ENCODE measurements at places on chromosomes 7 and 10.

DNA sequence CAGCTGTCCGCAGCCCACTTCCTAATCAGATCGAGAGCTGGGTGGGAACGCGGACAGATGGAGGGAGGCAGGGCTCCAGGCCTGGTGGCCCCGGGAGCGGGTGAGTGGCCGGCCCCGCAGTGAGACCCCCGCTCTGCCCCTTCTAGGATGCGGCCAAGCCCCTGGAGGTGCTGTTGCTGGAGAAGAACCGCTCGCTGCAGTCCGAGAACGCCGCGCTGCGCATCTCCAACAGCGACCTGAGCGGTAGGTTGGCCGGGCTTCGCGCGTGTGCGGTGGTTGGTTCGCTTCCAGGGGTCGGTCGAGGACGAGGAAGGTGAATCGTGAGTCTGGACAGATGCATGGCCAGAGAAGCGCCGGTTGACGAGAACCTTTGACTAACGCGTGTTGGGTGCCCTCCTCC, 91.3 kb upstream of the SH2B2 start:
- no peak for DNase-seq

DNA sequence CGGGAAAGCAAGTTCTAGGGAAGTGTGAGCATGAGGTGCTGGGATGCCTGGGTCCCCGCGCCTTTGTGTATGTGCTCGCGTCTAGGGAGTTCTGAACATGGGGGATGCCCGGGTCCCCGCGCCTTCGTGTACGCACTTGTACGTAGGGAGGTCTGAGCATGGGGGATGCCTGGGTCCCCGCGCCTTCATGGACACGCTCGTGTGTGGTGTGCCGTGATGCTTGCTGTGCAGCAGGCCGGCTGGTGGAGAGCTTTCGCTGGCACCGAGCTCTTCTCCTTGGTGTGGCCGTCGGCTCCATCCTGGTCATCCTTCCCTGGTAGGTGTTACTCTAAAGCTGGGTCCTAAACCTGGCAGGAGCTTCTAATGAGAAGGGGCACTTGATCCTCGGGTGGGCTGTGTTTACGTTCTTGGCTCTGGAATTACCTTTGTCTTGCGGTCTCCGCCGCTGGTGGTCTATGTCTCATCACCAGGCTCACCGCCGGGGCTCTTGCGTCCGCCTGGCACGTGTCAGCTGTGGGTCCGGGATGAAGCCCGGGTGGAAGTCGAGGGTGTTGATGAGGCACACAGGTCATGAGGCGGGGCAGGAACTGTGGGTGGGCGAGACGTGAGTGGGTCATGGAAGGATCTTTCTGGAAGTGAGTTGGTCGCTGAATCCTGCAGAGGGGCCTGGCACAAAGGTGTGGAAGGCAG, 63.5 kb downstream of the DNAJB6 start:
- no peak for DNase-seq

DNA sequence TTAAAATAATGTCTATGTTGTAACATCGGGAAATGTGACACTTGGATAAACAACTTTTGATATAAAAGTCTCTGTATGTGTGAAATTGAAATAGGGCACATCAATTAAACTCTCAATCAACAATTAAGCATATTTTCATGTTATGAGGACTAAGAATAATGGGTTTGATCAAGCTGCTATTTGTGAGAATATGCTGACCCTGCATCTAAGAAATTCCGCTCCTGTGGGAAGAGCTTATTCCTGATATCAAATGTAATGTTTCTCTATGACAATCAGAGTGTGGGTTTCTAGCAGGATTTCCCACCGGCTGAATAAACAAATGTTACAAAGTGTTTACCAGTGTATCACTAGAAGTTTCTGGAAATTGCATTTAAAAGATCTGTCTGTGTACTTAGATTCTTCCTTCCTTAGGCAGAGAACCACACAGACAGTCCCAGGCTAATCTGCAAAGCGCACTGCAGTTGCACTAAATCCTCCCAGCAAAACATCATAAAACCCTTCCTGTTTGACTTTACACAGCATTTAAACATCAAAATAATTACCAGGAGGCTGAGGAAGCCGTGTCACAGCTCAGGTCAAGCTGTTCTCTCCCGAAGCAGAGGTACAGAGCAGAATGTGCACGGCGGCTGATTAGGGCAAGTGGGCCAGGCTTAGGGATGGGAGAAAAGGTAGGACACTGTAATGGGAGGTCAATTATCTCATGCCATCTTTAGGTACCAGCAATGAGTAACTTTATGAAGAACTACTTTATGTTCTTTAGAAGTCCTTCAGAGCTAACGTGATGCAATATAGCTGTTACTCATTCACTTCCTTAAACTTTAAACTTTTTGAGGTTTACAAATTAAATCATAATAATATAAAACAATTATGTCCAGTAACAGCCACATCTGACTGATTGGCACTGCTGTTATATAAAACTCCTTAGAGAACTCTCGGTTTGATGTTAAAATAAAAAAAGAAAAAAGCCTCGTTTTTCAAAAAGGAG, 109.1 kb upstream of the CTTNBP2 start:
- DNase-seq, result no peak

DNA sequence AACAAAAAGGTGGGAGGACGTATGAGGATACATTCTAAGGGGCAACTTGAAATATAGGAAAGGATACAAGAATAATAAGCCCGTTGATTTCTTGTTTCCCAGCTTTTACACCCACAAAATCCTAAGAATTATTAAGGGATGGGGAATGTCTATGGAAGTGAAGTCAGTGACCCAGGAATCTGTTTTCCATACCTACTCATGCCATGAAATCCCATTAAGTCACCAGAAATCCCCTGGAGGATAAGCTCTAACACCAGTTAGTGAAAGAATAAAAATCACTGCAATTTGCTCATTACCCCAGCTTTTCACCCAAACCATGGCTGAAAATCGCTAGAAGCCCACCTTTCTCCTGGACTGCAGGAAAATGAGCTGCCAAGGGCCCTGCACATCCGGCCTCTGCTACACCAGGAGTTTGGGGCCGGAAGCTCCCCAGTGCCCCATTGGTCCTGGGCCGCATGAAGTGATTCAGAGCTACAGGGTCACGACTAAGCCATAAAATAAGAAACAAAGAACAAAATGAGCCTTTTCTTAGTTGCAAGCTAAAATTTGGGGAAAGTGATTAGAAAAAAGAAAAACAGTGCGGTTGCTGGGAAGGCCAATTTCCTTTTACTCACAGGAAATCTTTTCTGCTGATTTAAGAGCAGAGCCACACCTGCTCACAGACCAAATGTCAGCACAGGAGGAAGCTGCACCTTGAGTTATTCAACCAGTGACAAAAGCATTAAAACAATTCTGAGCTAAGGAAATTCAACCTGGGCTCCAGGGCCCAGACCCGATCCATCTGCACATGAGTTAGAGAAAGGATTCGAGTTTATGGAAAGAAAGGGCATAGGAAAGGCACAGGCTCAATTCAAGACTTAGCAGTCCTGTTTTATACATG, 40.3 kb downstream of the HIPK2 start:
- DNase-seq, result no peak

DNA sequence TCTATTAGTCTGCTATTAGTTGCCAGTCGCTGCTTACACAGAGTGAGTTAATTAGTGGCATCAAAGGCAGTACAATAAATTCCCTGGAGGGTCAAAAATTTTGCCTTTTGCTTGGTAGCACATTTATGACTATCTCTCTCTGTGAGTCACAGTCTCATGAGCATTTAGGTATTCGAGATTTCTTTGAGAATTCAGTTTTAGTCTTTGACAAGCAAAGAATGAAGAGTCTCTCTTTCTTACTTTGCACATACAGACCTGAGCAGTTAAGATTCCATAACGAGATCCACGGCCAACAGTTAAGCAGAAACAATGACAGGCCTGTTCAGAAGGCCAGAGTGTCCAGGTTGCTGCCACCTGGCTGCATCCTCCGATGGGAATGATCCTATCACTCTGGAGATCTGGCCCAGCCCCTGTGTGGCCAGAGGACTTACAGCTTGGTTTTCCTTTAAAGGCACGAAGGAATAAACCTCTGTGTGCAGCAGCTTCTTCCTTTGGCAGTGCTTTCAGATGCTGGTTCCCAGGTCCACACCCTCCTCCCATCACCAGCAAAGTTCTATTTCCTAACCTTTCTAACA, 80.6 kb downstream of the GLI3 start:
- no peak for DNase-seq

- no peak for DNase-seq
Measured at GRCh38 chr10:126197036-126197543, 191.2 kb downstream of the ADAM12 start.

GRCh38 chr7:55044791-55045190, 26.0 kb downstream of the EGFR start:
- no peak for DNase-seq

DNA sequence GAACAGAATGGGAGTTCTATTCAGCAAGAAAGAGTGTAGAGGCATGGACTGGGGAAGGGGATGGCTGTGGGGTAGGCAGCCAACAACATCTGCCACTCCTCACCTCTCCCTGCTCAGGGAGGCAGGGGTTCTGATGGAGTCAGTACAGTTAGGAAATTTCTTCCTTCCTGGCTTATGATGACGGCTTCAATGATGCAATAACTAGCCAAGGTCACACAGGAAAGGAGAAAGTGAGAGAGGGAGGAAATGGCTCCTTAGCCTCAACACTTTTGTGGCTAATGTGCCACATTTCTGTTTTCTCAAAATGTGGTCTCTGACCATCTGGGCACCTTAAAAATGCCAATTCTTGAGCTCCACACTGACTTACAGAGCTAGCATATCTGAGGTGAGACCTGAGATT, 79.3 kb upstream of the PDZD8 start:
- no peak for DNase-seq

- no peak for DNase-seq
Measured at GRCh38 chr7:845091-845490, 12.8 kb downstream of the SUN1 start.

DNA sequence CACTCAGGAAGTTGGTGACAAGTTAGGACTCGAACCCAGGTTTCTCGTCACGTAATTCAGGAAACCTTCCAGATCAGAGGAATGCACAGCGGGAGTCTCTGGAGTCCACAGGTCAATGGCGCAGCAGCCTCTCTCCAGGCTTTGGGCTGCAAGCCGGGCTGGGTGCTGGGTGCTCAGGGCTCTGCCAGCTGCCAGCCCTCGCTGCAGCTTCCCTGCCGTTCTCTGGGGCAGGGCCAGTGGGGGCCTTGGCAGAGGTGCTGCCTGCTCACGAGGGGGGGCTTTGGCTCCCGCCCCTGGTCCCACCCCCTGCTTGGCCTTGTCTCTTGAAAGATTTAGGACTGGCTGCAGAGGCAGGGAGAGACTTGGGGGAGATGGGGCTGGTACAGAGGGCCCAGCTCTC, at the start of gene TACR2:
TSS of gene TACR2 (minus strand) at position 224 of the 400 bp plus-strand sequence. CDS start 595 bp downstream, outside the sequence.
- no peak for DNase-seq

DNA sequence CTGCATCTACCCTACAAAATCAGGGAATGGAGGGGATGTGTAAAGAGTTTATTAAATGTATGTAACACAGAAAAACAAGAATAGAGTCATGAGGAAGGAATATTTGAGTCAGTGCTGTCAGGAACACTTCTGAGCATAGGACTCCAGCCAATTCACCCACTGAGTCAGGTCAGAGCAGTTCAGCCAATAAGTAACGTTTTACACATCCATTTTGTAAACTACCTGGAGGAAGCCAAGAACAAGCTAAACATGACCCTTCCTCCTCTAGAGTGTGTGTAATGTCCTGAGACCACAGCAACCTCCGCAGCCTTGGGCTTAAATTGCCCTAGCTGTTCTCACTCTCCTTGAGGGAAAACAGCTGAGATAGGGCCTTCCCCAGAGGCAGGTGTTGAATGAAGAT, 691.5 kb upstream of the LRRN3 start:
- no peak for DNase-seq

GRCh38 chr7:143518941-143519340, 41.3 kb downstream of the TAS2R41 start:
- peak; percentile 68 for DNase-seq

DNA sequence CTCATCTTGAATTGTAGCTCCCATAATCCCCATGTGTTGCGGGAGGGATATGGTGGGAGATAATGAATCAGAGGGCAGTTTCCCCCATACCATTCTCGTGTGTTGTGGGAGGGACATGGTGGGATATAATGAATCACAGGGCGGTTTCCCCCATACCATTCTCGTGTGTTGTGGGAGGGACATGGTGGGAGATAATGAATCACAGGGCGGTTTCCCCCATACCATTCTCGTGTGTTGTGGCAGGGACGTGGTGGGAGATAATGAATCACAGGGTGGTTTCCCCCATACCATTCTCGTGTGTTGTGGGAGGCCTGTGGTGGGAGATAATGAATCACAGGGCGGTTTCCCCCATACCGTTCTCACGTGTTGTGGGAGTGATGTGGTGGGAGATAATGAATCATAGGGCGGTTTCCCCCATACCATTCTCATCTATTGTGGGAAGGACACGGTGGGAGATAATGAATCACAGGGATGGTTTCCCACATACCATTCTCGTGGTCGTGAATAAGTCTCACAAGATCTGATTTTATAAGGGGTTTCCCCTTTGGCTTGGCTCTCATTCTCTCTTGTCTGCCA, 271.0 kb downstream of the MAD1L1 start:
- no peak for DNase-seq

DNA sequence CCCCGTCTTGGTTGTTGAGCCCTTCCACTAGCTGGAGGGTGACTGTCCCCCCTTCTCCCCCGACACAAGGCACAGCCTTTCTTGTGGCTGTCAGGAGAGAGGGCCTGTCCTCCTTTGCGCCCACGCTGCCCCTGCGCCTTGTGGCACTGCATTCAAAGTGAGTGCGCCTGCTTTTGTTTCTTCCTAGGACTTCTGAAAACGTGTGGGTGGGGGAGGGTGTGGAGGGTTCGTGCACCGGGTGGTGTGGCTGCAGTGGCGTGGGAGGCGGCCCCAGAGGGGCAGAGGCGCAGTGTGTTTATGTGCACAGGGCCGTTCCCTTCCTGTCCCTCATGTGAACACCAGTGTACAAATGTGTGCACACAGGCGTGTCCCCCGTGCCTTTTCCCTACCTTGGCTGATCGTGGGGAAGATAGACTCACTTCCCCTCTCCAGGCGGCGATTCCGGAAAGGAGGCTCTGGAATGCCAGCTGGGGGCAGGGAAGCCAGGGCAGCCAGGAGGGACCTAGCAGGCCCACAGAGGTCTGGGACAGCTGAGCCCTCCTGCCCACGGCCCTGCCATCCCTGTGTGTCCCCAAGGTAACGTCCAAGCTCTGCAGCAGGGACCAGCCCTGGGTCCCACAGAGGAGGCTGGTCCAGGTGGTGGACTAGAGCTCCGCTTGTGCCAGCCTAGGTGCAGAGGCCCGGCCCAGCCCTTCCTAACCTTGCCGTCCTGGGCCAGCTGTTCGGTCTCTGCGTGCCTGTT, 88.8 kb downstream of the LHPP start:
- no peak for DNase-seq

GRCh38 chr7:149790146-149790548, 16.8 kb upstream of the ZNF467 start:
- no peak for DNase-seq

GRCh38 chr10:99652800-99653390, 6.4 kb upstream of the ENTPD7 start:
- DNase-seq, result no peak

DNA sequence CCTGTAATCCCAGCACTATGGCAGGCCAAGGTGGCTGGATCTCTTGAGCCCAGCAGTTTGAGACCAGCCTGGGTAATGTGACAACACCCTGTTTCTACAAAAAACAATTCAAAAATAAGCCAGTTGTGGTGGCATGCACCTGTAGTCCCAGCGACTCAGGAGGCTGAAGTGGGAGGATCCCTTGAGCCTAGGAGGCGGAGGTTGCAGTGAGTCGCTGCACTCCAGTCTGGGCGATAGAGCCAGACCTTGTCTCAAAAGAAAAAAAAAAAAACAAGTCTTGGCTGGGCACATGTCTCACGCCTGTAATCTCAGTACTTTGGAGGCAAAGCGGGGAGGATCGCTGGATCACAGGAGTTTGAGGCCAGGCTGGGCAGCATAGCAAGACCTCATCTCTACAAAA, 74.6 kb upstream of the PDSS1 start:
- DNase-seq, result no peak

GRCh38 chr7:87543623-87544022, 57.1 kb downstream of the ABCB1 start:
- DNase-seq, result no peak
